HCEC 1CT (cell line): ENCODE measurements at places on chromosomes 11 and 22.

DNA sequence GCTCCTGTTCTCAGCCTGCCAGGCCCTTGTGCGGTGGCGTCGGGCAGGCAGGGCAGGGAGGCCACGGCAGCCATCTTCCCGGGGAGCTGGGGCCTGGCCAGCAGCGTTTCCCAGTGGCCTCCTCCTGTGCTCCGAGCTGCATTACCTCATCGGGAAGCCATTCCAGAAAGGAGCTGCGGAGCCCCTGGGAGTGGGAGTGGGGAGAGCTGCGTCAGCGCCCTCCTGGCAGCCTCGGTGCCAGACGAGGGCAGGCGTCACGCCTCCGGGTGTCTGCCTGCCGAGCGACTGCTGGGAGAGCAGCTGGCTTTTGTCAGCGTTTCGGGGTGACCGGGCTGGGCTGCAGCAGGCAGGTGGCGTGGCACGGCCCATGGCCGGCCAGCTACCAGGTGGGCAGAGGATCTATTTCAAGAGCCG is 30.9 kb upstream of the WNT7B start:
- DNase-seq = peak; percentile 90

- DNase-seq = no peak
Measured at GRCh38 chr22:44005524-44005923, 18.6 kb upstream of the PARVB start.

DNA sequence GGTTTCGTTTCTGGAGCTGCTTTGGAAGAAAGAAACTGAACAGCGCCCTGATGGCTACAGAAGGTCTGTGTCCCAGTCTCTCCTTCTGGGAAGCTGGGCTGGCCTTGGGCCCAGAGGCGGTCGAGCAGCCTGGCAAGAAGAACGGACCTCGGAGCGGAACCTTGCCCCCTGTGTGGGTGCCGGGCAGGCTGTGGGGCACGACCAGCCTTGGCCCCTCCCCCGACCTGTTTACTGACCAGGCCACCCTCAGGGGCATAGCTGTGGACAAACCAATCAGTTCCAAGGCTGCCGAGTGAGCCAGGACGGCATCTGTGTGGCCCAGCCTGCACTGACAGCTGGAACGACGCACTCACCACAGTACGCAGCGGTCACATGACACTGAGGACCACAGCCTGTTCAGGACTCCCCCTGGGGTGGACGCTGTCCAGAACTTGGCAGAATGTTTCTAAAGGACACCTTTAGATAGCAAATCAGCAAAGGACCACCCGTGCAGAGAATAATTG is 7.2 kb downstream of the PIM3 start:
- DNase-seq = no peak

- no peak for DNase-seq
Measured at GRCh38 chr11:130133716-130134115, 25.9 kb upstream of the ST14 start.

- no peak for DNase-seq
Measured at GRCh38 chr11:41659985-41660384, 200.5 kb upstream of the LRRC4C start.

GRCh38 chr11:85182441-85183387 is 444.4 kb downstream of the DLG2 start:
- peak; percentile 69 for DNase-seq

- DNase-seq = peak; percentile 80
Measured at GRCh38 chr11:134033696-134034491, 35.0 kb upstream of the JAM3 start.

DNA sequence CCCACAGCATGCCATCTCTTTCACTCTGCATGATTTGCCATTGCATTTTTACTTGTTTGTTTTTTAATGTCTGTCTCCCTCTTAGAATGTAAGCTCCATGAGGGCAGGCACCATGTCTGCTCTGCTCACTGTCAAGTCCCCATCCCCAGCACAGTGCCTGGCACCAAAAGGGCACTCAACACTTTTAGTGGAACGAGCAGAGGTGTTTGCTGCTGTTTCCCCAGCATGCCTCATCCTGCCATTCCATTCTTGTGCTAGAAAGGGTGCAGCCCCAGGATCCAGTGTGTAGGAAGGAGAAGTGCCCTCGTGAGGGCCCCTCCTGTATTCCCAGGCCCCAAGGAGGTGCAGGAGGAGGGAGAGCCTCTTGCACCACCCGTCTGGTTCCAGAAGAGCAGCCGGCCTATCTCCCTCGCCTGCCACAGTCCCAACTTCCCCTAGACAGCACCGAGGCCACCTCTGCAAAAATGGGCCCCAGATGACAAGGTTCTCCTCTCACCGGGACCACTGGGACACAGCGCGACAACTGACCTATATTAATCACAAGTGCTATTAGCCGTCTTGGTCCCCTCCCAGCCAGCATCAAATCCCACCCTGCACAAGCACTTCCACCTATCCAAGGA is 33.3 kb upstream of the CACNG2 start:
- no peak for DNase-seq

- DNase-seq = no peak
Measured at GRCh38 chr11:44761551-44761961, 34.8 kb downstream of the TSPAN18 start.

- no peak for DNase-seq
Measured at GRCh38 chr11:63553759-63554158, 9.4 kb downstream of the PLAAT2 start.

- no peak for DNase-seq
Measured at GRCh38 chr11:121024989-121025388, 1.1 kb downstream of the TBCEL start.

DNA sequence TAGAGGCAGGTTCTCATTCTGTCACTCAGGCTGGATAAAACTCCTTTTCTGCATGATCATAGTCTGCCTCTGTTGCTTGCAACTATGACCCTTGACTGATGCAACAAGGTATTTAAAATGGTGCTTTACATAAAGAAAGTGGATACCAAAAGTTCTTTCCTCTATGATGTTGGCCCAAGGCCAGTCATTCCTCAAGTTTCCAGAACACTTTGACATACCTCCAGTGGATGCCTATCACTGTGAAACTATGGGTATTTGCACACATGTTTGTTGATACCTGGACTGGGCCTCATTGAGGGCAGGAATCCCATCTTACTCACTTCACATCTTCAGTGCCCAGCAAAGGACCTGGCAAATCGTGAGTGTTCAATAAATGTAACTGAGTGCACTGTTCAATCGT is 159.0 kb upstream of the ZC3H12C start:
- no peak for DNase-seq

DNA sequence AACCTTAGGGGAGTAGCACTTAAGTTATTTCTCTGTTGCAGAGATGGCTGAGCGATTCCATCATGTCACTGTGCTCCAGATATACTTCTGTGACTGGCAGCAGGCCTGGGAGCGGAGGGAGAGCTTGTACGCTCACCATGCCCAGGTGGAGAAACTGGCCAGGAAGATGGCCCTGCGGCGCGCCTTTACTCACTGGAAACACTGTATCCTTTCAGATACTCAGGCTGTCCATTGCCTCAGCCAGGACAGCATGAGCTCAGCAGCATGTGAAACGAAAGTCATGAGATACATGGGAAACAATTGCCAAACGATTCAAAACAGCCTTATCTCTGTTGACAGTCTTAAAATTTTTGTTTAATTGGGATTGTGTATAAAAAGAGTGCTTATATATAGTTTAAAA is 78.9 kb downstream of the SFI1 start:
- no peak for DNase-seq

GRCh38 chr11:102111011-102111786 is 952 bp downstream of the YAP1 start:
- peak; percentile 67 for DNase-seq

DNA sequence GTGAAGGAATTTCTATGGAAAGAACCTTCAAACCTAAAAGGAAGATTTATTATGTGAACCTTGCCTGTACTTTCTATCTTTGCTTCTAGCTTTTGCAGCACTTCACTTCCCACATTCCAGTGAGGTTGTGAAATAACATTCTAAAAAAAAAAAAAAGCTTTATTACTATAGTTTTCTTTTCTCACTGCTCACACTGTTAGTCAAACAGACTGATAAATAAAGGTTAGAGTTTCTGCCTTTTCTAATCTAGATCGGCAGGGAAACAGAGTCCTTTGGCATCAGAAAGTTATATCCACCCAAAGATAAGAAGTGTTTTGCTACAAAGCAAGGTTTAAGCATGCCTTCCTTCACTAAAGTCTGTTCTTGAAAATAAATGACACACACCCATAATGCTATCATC is 2.8 kb downstream of the AAMDC start:
- DNase-seq = no peak

GRCh38 chr11:68963779-68964178 is 17.0 kb downstream of the MRGPRD start:
- DNase-seq = no peak

- DNase-seq = no peak
Measured at GRCh38 chr11:46609386-46609785, 7.6 kb downstream of the HARBI1 start.

GRCh38 chr22:20650294-20651207 is 123.4 kb upstream of the SERPIND1 start:
- DNase-seq = no peak

DNA sequence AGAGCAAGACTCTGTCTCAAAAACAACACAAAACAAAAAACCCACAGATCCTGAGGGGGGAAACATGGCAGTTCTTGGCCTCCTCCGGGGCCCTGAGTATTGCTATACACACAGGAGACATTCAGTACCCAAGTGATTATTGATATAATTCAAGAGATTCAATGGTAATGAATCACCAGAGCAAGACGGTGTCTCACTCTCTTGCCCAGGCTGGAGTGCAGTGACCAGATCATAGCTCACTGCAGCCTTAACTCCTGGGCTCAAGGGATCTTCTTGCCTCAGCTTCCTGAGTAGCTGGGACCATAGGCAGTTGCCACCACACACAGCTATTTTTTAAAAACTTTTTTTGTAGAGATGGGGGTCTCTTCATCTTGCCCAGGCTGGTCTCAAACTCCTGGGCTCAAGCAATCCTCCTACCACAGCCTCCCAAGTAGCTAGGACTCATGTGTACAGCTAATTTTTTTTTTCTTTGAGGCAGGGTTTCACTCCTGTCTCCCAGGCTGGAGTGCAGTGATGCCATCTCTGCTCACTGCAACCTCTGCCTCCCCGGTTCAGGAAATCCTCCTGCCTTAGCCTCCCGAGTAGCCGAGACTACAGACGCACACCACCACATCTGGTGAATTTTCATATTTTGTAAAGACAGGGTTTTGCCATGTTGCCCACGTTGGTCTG is 21.8 kb upstream of the PIK3C2A start:
- no peak for DNase-seq

GRCh38 chr11:64396079-64396591 is 37.2 kb downstream of the RPS6KA4 start:
- DNase-seq = no peak

GRCh38 chr11:31823644-31824331 is 12.7 kb upstream of the PAX6 start:
- no peak for DNase-seq

- DNase-seq = no peak
Measured at GRCh38 chr22:22400099-22400498, 108.4 kb downstream of the ZNF280B start.

DNA sequence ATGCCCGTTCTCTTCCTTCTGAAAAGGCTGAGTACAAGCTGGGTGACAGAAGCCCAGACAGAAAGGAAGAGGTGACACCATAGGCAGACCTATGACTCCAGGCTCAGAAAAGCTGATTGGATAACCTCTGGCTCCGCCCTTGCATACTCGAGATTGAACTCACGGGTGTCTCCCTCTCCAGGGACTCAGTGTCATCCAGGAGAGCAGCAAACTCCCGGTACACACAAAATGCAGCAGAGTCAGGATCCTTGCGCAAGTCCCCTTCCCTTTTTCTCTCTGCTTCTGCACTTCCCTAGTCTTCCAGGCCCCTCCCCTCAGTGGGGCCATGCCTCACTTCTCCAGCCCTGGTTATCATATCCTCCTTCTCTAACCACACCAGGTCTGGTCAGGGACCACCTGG is 9.8 kb downstream of the SCN4B start:
- no peak for DNase-seq

DNA sequence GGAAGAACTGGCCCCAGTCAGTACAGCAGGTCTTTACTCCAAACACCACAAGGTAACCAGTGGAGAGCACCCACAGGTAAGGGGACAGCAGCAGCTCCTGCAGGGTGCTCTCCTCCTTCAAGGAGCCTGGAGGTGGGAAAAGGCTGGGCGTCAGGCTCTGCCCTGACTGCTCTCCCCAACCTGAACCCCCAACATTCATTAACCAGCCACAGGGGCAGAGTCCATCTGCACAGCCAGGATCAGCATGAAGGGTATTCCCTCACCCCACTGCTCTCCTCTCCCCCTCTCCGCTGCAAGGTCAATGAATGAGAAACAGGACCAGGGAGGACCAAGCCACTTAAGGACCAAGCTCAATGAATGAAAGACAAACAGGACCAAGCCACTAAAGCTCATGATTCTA is 3.7 kb downstream of the SLC37A4 start:
- no peak for DNase-seq

- DNase-seq = no peak
Measured at GRCh38 chr11:32472226-32472625, 36.9 kb upstream of the WT1 start.

DNA sequence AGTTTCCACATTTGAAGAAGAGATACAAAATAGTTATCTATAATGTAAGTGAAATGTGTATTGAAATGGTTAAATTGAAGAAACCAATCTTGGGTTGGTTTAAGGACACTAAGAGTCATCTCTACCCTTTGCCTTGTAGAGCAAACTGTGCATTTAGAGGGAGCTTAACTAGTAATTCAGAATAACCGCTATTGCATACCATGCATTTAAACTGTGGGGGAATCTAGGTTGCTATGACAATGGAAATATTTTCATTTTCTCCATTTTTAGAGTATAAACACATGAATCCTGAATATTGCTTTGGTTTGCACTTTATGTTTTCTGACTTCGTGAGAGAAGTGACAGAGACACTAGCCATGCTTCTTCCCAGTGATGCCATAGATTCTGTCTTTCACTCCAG is 39.7 kb downstream of the FAT3 start:
- DNase-seq = no peak

GRCh38 chr22:27094633-27095308 is 437.4 kb downstream of the MIAT start:
- no peak for DNase-seq

DNA sequence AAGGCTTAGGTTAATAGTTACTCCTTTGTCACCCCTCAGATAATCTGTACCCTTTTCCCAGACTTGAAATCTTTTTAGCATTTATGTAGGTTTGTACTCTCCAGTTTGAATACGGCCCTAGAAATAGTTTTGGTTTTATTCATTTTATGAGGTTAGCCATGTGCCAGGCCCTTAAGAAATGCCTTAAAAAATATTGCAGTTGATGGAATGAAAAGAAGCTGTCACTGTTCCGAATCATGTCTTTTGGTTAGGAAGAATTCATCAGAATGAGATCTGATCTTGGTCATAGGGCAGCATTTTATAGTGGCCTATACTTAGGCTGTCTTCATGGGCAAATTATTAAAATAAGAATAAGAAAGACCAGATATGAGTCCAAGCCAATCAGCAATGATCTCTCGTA is 14.8 kb upstream of the PRSS23 start:
- DNase-seq = no peak

DNA sequence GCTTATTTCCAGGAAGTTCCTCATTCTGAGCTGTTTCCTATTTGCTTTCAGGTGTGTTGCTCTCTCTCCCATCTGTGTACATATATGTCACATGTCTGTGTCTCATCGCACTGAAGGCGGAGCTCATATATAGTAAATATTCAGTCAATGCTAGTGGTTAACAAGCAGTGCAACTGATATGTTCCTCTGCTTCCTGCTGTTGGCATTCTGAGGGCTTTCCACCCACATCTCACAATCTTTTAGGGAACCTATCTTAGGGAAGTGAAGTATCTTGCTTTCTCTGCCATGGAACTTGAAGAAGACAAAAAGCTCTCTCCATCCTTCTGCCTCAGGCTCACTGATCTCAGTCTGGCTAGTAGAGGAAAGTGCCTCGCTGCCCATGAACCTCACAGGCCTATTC is 139.8 kb downstream of the TTC17 start:
- no peak for DNase-seq
